GM18507 (cell line): ENCODE measurements at places on chromosomes 6 and 20.

GRCh38 chr20:31866221-31866620 is 4.1 kb downstream of the DUSP15 start:
- DNase-seq, result no peak

DNA sequence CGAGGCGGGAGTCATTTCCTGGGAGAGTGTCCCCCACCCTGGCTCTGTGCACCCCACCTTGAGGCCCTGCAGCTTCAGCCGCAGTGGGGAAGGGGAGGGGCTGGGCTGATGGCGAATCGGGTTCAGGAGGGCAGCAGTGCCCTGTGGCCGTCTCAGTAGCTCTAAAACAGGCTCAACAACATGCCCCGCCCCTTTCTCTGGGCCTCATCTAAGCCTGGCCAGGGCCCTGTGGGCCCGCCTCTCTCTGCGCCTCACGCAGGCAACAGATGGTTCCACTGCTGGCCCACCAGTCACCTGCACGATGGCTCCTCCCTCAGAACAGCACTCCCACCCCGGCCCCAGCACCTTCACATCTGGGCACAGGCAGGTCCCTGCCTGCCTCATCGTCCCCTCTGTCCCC is 30.2 kb downstream of the CHRNA4 start:
- DNase-seq, result no peak

- no peak for DNase-seq
Measured at GRCh38 chr6:167444602-167445346, 119.9 kb downstream of the TTLL2 start.

DNA sequence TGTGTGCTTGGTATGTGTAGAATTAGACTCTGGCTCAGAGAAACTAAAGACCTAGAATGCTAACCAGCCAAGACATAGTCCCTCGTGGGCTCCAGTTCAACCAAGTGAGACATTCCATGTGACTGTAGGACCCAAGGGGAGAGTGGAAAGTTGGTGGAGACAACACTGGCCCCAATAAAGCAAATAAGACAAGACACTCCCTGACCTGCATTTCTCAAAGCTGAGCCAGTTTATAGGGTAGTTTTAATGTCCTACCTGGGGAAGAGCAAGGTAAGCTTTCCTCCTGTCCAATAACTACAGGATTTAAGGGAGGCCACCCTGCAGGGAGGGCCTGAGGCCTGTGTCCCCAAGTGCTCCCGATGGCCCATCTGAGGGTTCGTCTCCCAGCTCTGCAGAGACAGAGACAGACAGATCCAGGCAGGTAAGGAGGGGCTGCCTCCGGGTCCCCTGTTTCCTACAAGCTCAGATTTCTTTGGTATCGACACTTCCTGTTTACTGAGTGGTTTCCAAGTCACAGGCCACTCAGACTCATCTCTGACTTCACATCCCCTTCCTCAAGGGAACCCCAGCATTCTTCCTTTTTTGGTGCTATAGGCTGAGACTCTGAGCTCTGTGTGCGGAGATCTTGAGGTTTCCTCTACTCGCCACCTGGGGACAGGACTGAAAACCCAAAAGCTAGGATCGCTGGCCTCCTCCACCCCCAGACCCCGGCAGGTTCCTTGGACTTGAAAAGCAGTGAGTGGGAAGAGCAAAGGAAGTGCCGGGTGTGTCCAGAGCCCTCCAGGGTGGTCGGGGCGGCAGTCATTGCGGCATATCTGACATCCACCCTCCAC is 92.4 kb downstream of the PRND start:
- peak; percentile 54 for DNase-seq

GRCh38 chr6:7759320-7759719 is 33.4 kb downstream of the BMP6 start:
- DNase-seq, result no peak

GRCh38 chr6:158512809-158513208 is 47.1 kb upstream of the TMEM181 start:
- no peak for DNase-seq

DNA sequence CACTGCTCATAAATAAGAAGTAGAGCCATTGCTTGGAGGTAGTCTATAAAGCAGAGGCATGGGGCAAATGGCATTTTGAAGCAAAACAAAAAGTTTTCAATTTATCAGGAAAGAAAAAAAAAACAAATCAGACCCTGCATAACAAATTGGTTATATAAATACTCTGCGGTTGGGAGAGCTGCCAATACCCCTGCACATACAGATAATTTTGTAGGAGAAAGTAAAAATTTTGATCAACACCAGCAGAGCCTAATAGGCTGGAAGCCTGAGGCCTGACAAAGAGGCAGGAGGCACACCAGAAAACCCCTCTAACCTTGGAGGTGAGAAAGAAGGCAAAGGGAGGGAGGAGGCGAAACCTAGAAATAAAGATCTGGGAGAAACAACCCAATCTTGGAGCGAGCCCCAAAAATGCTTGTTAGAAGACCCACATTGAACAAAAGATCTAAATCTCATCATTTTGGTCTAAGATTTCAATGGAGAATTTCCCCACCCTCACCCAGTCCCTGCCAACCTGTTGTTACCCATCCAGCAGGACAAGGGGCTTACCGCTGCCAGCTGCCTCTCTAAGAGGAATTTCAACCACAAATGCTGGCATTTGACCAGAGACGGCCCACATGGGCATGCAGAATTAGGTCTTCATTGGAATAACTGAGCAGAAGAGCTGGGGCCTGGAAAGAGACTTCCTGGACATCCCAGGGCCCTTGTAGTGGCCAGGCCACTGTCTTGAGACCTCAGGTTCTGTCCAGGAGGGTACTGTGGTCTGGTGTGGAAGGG is 28.4 kb downstream of the FOXA2 start:
- DNase-seq, result no peak

GRCh38 chr6:75842191-75842590 is 93.2 kb downstream of the MYO6 start:
- DNase-seq, result no peak

GRCh38 chr6:24064832-24065231 is 61.2 kb upstream of the NRSN1 start:
- DNase-seq, result no peak

GRCh38 chr6:26016963-26017631 is 54.5 kb downstream of the TRIM38 start:
- DNase-seq, result no peak

DNA sequence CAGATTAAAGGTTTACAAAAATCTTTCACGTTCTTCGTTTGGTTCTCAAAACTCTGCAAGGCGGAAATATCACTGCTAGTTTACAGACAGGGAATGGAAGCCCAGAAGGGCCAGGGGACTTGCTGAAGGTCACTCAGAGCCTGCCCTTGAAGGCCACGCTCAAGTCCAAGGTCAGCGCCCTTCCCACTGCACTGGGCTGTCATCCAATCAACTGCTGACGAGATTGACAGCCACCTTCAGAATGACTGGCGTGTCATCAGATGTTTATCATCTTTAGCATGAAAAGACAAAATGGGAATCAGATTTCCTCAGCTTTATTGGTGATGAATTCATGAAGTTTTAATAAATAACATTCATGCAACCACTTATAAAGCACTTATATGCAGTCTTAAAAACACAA is 16.5 kb downstream of the RNASET2 start:
- DNase-seq, result no peak

- DNase-seq, result no peak
Measured at GRCh38 chr20:3473944-3474343, 3.1 kb downstream of the ATRN start.

DNA sequence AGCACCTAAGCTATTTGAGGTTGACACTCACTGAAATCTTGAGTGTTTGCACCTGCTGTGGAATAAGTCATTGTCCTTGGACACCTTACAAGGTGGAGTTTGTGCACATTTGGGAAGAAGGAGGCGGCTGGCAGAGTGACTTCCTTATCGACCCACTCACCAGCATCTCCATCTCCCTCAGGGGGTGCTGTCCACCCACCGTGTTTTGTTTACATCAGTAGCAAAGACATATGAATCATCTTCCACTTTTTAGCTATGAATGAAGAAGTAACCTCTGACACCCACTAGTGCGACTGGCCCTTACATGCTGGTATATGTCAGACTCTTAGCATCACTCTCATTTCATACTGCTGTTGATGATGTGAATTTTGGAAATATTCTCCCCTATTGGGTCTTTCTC is 119.5 kb upstream of the SGK1 start:
- DNase-seq, result no peak

DNA sequence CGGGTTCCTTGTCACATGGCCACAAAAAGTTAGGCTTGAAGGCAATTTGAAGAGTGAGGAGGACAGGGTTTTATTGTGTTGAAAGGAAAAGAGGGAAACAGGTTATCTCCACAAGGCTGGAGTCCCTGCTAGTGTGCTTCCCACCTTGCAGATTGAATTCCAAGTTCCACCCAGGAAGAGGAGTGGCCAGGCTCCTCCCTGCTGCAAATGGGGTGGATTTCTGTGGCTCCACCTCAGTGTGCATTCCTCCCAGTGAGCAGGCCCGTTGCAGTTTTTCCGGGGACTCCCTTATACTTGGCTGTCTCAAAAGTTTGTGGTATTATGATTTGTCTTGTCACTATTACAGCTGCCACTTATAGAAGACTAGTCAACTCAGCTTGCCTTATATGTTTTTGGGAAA is 281.8 kb upstream of the PLCB4 start:
- no peak for DNase-seq

DNA sequence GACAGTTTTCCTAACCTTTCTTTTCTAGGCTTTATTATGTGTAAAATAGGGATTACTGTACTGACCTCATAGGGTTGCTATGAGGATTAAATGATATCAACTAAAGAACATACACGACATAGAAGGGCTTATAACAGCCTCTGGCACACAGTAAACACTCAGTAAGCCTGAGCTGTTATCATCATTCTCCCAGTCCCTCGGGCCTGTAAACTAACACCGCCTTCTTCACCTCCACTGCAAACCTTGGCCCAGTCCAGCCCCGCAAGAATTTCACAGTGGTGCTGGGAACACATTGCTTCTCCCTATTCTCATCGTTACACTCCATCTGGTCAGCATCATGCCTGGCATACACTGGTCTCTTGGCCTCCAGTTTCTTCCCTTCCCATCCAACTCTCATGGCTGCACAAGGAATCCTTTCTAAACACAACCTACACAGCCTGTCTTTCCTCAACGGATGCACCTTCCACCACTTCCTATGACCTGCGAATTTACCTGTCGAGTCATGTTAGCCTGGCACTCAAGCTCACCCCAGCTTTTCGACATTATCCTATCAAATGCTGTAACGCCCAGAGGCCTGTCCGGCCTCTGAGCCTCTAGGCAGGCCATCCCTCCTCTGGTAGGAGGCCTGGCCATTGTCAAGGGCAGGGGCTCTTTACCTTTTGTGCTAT is 92.1 kb downstream of the FYN start:
- no peak for DNase-seq
